ENCODE measurements at places on chromosomes 5 and 9.

DNA sequence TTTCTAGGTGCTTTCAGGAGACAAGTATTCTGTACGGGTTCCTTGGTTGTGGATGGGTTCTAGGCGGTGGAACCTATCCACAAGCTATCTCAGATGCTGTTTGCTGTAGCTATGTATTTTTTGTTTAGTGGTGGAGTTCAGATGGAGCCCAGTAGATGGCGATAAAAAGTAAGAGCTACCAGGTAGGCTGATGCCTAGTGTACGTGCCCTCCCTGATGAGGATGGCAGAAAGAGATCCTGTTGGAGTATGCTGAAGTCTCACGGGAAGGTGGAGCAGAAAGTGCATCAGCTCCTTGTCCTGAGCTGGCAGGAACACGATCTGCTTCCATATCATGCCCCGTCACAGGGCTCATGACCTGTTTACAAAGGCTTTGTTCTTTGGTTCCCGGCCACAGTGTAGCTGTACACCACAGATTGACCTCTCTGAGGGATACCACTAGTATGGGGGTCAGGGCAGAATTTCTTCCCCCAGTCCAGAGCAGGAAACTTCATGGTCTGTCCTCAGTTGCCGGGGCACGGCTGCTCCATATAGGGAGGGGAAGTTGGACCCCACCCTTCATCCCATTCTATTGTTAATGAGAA, 12.6 kb upstream of the UGT3A2 start:
- peak; percentile 56 for DNase-seq

DNA sequence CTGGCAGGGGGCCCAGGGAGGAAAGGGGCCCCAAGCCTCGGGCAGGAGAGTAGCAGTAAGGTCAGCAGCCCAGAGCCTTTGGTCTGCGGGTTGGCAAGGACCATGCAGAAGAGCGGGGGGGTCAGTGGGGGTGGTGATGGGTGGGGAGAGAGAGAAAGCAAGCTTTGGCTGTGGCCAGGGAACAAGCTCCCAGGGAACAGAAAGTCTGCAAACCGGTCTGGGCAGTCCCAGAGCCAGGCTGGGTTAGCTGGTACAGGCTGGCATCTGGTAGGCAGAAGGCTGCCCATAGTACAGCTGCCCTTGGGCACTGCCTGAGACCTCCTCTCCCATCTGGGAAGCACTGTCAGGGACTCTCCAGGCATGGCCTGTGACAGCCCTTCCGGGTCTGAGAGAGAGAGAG, 10.5 kb upstream of the EPB41L4B start:
- DNase-seq, result no peak

GRCh38 chr5:174291162-174291561, 245.7 kb downstream of the NSG2 start:
- DNase-seq, result no peak

- no peak for DNase-seq
Measured at GRCh38 chr9:104864675-104865104, 63.3 kb downstream of the ABCA1 start.

DNA sequence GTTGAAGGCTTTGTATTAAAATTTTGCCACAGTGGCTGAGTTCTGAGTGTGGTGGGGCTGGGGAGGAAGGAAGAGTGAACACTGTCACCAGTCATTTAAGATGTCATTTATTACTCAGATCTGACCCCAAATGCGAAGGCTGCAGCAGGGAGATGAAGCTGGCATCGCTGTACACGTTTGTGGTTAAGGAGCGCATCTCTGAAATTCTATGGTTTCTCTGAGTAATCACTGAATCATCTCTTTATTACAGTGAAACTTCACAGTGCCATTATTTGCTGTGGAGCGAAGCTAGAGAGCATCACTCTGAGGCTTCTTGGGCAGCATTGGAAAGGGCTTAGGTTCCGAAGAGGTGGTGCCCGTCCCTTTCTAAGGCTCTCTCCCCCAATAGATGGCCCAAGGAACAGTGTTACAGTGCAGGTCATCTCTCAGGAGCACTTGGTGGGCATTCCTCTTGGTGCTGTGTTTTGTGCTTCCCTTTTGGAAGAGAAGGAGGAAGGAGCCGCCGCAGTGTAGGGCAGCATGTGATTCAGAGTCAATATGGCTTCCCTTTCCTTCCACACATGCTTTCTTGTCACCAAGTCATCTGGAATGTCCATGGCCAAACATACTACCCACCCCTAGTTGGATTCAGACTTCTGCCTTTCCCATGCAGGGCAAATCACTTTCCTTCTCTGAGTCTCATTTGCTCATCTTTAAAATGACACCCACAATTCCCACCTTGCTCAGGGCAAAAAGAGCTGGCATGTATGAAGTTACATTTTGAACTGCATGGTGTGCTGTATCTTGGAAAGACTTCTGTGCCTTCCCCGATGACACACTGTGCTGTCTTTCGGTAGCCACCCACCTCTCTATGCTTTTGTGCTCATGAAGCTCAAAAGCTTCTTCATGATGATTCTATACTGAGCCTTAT, 9.3 kb upstream of the TEX48 start:
- DNase-seq, result no peak

- no peak for DNase-seq
Measured at GRCh38 chr5:80706835-80707447, 52.2 kb upstream of the DHFR start.

GRCh38 chr5:16169550-16169949, 10.0 kb downstream of the MARCHF11 start:
- DNase-seq, result no peak

GRCh38 chr9:36976371-36977030, 57.6 kb downstream of the PAX5 start:
- peak; percentile 84 for DNase-seq

DNA sequence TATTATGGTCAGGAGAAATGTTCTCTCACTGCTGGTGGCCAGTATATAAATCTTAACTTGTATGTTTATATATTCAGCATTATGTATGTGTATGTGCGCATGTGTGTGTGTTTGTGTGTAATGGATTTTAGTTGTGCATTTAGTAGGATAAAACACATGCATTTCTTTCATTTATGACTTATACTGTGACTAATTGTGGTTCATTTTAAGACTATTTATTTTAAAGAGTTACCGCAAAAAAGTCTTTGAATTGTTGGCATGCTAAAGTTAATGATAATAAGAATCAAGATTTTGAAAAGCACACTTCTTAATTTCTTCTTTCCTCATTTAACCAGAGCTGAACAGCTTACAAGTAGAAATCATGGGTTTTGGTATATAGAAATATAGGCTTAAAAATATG, 60.9 kb downstream of the RAI14 start:
- DNase-seq, result no peak

DNA sequence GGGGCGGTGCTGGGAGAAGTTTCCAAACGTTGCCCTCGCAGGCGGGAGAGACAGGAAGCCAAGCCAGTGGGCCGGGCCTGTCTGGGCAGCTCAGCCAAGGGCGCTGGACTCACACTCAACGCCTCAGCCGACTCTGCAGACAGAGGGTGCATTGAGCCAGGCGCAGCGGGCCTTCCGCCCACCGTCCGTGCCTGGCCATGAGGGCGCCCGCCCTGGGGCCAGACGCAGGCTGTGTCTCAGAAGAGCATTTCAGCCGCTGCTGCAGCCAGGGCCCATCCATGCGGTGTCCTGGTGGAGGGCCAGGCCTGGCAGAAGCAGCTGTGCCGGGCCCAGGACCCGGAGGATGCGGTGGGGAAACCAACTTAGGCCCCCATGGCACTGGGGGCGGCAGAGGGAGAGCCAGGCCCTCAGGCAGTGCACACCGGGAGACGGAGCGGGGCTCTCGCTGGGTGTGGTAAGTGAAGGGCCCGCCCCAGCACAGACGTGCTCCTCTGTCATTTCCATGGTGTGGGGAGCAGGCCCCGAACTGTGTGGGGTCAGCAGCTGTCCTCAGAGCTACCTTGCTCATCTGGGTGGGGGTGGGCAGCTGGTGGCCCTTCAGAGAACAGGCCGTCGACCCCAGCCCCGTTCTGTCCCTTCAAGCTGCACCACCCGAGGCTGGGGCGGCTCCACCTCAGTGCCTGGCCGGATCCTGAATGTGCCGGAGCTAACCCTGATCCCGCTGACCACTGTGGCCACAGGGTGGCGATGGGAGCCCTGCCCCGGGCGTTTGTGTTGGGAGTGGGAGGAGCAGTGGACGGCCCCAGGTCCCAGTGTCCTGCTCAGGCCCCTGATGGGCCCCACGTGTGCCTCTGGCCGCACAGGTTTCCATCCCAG, 18.0 kb downstream of the DNLZ start:
- DNase-seq, result peak; percentile 74

- DNase-seq, result peak; percentile 63
Measured at GRCh38 chr5:163571744-163572143, 66.3 kb downstream of the MAT2B start.

GRCh38 chr5:132094393-132095076, 20.9 kb downstream of the CSF2 start:
- DNase-seq, result no peak

- DNase-seq, result no peak
Measured at GRCh38 chr9:131714821-131715220, 25.1 kb downstream of the RAPGEF1 start.

DNA sequence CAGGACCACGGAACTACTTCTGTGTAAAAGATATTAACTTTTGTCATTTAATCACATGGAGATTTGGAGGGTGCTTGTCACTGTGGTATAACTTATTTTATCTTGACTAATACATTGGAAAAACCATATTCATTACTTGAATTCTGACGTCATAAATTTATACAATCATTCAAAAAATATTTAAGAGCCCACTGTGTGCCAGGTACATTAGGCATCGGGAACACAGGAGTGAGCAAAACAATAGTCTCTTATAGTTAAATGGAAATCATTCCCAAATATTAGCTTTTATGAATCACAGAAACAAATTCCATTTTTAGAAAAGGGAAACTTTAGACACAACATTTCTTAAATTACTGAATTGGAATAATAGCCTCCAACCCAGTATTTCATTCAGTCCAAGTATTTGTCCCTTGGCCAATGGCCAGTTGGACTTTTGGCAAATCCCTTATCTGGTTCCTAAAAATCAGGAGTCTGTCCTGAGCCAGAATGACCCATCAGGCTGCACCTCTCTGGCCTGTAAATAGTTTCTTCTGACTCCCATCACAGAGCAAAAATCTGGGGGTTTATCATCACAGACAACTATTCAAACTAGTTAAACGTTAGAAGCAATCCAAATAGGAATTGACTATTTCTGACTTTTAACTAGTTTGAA, 104.3 kb upstream of the FSTL4 start:
- no peak for DNase-seq

DNA sequence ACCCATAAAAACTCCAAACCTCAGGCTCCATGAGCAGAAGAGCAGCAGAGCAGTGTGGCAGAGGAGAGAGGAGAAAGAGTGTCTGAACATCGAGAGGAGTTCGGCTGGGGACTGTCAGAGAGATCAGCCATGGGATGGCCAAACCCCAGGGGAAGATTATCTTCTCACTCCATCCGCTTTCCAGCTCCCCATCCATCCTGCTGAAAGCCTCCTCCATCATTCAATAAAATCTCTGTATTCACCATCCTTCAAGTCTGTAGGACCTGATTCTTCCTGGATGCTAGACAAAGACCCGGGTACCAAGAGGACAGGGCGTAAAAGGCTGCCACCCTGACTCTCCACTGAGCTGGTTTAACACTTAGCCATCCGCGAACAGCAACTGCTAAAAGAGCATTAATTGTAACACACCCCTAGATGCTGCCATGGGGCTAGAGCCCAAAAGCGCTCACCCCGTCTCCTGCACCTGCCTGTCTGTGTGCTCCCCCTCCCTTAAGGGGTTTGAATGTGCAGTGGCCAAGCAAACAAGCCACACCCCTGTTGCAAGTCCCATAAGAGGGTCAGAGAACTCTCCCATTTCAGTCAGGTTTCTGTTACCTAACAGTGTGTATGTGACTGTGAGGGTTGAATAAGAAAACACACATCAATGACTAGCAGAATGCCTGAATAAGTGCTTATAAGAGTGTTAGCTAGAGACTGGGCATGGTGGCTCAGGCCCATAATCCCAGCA, 13.9 kb upstream of the SELENOP start:
- DNase-seq, result no peak

DNA sequence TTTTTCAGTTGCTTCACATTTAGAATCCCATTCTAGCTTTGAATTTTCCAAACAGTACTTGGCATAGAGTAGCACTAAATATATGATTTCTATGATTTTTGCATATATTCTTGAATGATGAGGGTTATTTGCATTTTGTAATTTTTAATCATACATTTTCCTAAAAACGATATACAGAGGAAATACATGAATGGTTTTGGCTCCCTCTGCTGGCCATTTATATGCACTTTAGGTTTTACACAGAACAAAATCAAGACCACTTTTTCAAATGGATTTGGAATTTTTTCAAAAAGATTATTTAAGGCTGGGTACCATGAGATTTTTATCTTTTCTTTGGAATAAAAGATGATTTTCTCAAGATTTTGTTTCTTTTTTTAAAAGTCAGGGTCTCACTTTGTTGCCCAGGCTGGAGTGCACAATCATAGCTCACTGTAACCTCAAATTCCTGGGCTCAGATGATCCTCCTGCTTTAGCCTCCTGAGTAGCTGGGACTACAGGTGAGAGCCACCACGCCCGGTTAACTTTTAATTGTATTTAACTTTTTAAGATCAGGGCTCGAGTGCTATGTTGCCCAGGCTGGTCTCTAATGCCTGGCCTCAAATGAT, 16.7 kb upstream of the COMMD10 start:
- peak; percentile 61 for DNase-seq

DNA sequence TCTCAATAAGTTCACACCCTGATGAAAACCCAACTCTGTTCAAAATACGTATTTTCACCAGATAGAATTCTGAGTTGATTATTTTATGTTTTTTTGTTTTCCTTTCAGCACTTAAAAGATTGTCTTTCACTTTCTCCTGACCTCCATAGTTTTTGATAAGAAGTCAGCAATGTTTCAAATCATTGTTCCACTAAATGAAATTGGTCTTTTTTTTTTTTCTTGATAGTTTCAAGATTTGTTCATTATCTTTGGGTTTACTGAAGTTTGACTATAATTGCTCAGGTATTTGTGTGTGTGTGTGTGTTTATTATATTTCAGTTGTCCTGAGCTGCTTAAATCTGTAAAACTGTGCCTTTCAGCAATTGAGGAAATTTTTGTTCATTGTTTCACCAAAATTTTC, 498.7 kb downstream of the TLE1 start:
- no peak for DNase-seq

GRCh38 chr5:72818866-72819534, 2.5 kb downstream of the TNPO1 start:
- peak; percentile 77 for DNase-seq
